ENCODE measurements at places on chromosomes 6 and 20.
A peak's percentile ranks its signal among the peaks of the same experiment; 100 is the strongest.

- DNase-seq: no peak
These were observed 7.2 kb downstream of the GTF3C6 start for GRCh38 chr6:110965629-110966229.

GRCh38 chr6:109373762-109374161, 8.5 kb downstream of the CD164 start:
- DNase-seq: no peak

- no peak for DNase-seq
These were observed 18.2 kb upstream of the HDGFL1 start for GRCh38 chr6:22550971-22551670.

DNA sequence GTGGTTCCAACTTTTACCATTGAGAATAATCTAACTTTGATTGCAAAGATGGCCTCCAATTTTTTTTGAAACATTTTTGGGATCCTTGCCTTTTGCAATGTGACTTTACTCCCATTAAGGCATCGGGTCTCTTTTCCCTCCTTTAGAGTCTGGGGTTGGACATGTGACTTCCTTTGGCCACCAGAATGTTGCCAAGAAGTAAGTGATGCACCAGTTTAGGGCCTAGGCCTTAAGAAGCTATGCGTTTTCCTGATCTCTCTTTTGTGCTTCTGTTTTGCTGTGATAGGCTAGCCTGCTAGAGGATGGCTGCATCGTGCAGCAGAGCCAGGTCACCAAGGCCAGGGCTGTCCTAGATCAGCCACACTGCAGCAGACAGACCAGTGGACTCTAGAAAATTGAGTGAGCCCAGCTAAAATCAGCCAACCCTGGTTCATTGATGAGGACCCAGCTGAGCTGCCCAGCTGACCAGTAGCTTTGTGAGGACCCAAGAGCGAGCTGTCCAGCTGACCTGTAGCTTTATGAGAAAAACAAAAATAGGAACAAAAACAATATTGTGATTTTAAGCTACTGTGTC, 594.0 kb upstream of the JAG1 start:
- no peak for DNase-seq

- DNase-seq: peak; percentile 4
These were observed 84.4 kb downstream of the INSM1 start for GRCh38 chr20:20452254-20452676.

- no peak for DNase-seq
These were observed 12.1 kb downstream of the SRXN1 start for GRCh38 chr20:640674-641515.

DNA sequence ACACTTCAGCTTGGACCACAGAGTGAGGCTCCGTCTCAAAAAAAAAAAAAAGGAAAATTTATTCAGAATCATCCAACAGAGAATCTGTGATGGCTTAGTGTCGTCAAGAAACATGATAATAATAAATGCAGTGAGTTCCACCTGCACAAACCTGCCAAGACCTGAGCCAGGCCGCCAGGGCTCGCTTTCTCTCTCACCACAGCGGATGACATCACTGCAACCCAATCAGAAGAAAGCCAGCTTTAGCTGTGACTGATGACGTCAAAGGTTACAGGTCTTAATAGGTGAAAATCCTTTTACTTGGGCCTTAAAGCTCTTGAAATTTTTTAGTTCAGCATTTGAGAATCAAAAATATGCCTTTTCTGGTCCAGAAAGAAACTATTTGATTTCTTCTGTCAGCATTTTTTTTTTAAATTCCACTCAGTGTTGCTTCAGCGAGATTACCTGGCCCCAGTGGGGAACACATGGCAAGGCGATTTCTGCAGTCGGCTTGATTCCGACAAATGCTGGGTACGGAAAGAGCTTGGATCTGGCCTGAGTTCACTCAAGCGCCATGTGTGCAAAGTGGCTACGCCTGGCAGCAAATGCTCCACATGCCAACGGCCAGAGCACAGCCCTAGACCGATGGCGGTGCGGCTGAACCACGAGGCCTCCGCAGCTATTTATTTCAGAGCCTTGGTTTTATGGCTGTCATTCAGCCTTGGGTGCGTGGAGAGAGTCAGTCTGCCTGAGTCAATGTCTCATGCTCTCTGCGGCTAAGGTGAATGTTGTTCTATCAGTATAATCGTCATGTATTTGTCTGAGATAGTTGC, 105.7 kb upstream of the QKI start:
- DNase-seq: no peak

GRCh38 chr20:63215101-63216040, 560 bp downstream of the YTHDF1 start:
- no peak for DNase-seq

GRCh38 chr6:150409576-150410066, 40.8 kb downstream of the IYD start:
- no peak for DNase-seq

DNA sequence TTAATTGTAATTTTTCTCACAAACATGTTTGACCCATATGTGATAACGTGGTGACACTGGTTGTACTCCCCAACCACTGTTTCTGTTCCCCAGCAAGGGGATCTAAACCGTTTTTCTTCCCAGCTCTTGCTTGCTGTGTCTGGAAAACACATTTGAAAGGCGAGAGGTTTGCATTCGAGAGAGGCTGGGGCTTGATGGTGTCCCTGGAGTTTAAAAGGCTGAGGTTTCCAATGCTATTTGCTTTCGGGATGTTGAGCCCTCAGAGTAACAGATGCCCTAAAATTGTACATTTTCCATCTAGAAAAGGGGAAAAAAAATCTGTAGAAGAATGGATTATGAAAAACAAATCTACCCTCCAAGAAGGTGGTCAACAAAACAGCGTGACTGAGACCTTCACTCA, 35.4 kb downstream of the AKAP12 start:
- DNase-seq: no peak

DNA sequence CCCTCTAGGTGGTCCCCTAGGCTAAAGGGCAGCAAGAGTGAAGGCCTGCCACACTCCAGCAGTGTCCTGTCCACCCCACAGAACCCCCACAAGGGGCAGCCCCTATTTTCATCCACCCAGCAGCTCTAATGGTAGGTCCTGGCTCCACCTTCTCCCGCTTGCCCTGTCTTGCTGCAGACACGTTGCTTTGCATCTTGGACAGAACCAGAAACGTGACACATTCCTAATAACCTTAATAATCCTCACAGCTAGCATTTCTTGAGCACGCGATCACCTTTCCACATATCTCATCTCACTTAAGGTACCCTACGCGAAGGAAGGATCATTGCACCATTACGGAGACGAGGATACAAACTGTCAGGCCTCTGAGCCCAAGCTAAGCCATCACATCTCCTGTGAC, 11.7 kb upstream of the SLC22A23 start:
- DNase-seq: no peak

- DNase-seq: no peak
These were observed 62.2 kb downstream of the MYLK4 start for GRCh38 chr6:2688401-2689064.

GRCh38 chr20:45456632-45457031, 12.9 kb upstream of the WFDC2 start:
- DNase-seq: no peak

GRCh38 chr6:154766288-154766687, 33.1 kb downstream of the SCAF8 start:
- no peak for DNase-seq

- DNase-seq: no peak
These were observed 96.6 kb upstream of the TRAF3IP2 start for GRCh38 chr6:111702268-111702667.

- no peak for DNase-seq
These were observed 579.5 kb downstream of the TFAP2B start for GRCh38 chr6:51398064-51398705.

- DNase-seq: no peak
These were observed 3.1 kb upstream of the MYL9 start for GRCh38 chr20:36538026-36538722.

DNA sequence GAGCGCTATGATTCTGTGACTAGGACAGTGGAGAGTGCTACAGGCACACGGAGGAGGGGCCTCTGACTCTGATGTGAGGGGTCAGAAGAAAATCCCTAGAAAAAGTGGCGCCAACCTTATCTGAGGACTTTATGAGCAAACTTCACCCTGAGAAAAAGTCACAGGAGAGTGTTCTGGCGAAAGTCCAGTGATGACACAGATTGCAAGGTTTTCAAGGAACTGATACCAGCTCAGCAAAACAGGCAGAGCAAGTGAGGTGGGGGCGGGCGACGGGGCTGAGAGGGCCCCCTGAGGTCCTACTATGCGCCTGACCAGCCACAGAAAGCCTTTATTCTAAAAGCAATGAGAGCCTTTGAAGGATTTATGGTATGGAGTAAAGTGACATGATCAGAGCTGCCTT, 73.3 kb downstream of the SLC22A23 start:
- DNase-seq: no peak

DNA sequence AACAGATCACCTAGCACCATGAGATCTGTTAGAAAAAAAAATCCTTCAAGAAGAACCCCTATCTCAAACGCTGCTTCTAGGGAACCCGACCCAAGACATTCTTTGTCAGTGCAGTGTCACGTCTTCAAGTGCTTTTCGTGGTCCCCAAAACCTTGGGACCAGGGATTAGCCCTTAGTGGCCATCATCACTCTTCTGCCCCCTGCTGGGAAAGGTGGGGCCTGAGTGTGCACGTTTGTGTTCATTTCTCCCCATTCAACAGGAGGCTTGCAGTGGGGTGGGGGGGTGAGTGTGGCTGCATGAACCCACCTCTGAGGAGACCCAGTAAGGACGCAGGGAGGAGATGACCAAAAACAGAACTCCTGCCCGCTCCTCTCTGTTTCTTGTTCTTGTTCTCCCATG, 218.2 kb upstream of the RNF24 start:
- no peak for DNase-seq

GRCh38 chr6:26172608-26172968, 85.4 kb downstream of the HFE start:
- no peak for DNase-seq

GRCh38 chr6:112606656-112607435, 259.7 kb downstream of the RFPL4B start:
- no peak for DNase-seq

DNA sequence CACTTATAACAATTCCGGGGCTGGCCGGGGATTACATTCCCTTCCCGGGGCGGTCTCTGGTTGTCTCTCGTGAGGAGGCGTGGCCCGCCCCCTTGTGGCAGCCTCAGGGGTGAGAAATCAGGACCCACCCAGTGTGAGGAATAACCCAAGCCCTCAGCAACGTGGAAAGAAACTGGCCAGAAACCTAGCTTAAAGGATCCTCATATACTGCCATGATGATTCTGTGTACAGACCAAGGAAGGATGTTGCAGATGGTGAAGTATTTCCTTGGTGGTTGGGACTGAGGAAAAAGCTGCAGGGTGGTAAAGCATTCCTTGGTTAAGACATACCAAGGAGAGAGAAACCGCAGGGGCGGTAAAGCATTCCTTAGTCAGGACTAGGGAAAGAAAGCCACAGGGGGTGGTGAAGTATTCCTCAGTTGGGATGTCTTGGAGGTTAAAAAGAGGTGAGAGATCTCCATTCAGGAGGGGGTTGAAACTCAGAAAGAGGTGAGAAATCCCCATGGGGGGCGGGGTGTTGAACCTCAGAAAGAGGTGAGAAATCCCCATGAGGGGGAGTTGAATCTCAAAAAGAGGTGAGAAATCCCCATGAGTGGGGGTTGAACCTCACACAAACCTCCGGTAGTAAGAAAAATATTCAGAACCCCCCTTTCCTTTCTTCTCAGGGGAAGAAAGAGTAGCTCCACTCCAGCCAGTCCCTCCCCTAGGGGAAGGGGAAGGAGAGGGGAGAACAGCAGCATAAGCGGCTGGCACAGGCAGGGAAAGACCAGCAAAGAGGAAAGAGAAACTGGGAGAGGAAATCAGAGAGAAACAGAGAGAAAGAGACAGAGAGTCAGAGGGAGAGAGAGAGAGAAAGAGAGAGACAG, 238.1 kb downstream of the RNGTT start:
- DNase-seq: no peak

GRCh38 chr20:50272724-50273446, 82.3 kb downstream of the CEBPB start:
- no peak for DNase-seq

DNA sequence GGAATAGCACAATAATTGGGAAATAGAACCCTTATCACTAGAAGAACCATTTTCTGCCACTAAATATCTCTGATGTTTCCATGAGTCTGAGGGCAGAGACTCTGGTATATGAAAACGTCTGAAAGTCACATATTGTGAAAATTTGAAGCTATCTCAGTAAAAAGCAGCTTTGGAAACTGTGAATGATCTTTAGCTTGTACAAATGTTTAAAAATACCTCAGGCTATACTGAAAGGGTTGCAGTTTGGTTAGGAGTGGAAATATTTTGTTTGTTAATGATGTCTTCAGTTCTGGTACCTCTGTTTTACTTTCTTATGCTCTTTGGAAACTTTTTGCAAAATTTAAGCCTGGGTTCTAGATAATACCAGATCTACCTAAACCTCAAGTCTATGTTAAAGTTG, 135.0 kb downstream of the SLC16A10 start:
- no peak for DNase-seq

DNA sequence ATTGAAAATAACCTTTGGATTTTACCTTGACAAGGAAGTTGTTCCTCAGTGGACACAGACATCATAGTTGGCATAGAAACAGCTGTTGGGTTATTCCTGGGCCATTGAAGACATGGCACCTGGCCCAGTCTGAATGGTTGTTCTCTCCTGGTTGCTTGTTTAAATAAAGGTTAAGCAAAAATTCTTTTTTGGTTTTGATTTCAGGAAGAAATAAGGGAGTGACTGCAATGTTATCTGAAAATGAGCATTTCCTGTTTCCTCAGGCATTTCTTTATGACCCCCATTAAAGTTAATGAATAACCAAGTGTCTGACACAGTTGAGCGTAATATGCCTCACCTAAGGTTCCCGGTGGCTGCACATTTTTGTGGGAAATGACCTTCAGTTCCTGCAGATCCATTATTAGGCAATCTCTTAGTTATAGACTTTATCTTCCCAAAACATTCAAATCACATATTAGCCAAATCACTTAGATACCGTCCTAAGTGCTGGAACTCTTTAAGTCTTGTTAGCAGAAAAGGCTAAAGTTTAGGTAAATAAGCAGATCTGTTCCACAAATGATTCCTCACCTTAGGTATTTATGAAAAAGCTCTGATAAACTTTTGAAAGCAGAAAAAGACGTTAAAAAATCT, 648.7 kb upstream of the FLRT3 start:
- no peak for DNase-seq

- no peak for DNase-seq
These were observed 28.3 kb downstream of the GLP1R start for GRCh38 chr6:39076623-39077535.
